Karpas-422 (cell line): ENCODE measurements at places on chromosomes 7 and 10.
A peak's percentile ranks its signal among the peaks of the same experiment; 100 is the strongest.

- no peak for DNase-seq
Observed at GRCh38 chr10:112361951-112362751, 11.8 kb upstream of the ACSL5 start.

DNA sequence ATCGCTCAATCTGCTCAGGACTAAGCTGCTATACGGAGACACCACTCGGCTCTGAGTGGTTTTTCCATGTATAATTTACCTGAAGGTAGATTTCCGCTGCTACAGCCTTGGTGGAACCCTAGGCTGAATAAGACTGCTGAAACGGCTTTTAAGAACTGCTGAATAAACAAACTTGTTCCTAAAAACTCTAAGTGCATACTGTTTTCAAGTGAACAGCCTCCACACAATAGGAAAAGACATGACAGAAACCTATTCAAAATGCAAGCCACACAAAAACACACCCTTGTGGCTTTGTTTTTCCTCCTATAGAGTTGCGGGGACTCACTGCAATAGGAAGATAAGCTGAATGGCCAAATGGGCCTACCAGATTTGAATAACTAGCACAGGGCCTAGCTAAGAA lies 117.2 kb downstream of the UBE2H start:
- no peak for DNase-seq

- DNase-seq, result no peak
Observed at GRCh38 chr10:89363729-89364442, 14.0 kb upstream of the IFIT1B start.

GRCh38 chr10:14603534-14604102 lies 171.1 kb downstream of the FAM107B start:
- peak; percentile 73 for DNase-seq
